Mesenteric fat pad (tissue), 1 donor: ENCODE measurements at places on chromosomes 7 and 10. TPM values are rescaled to one million over a fixed set of nuclear protein-coding genes. Genes with fewer than 3 reads are reported as not detected.

Gene CYP3A4
- total RNA-seq = 0.26 TPM

Gene PAX4
- total RNA-seq = not detected

Gene FEZF1
- not detected for total RNA-seq

GRCh38 chr7:143361552-143362130 lies 872 bp downstream of the FAM131B start:
- DNase-seq = peak; percentile 81

DNA sequence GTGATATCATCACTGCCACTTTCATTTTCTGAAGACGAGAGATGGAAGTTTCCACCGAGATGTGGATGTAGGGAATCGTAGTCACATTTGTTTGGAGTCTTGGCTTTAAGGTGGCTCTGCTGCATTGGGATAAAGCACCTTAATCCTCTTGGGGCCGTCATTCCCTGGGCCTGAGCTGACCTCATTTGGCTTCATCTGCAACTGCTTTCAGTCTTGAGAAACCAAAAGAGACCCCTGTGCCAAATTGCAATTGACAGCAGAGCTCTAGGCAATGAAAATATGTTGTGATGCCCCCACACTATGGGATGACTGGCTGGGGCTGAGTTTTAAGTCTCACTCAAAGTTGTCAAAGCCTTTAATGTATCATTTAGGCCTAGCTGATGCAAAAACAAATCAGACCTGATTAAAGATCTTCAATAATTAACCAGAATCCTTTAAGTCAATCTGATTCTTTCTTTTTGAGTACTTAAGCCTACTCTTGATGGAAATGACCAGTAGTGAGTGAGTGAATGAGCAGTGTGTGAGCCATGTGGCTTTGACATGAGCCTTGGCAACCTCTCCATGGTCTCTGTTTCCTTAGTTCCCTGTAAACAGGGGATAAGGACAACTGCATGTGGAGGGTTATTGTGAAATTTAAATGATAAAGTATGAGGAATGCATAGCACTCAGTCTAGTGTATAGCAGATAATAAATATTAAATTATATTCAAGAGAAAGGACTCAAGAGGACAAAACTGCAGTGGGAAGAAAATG lies 155.0 kb downstream of the BMPER start:
- DNase-seq = no peak

- no peak for DNase-seq
Observed at GRCh38 chr10:128471151-128471550, 344.9 kb upstream of the MKI67 start.

GRCh38 chr7:127119517-127119916 lies 133.2 kb downstream of the GRM8 start:
- DNase-seq = no peak
